Upper lobe of right lung (tissue), 1 donor: ENCODE measurements at places on chromosomes 2 and 18. TPM values are rescaled to one million over a fixed set of nuclear protein-coding genes. Genes with fewer than 3 reads are reported as not detected.

NCKAP5 gene
- total RNA-seq, result 40.8 TPM

FRZB gene
- 14.0 TPM for total RNA-seq

RAB17 gene
- 50.9 TPM for total RNA-seq

MROH2A gene
- not detected for total RNA-seq

- no peaks in the 10 kb centered on the region for H3K27me3 ChIP-seq
- peaks cover 32% of the 10 kb centered on the region for H3K4me1 ChIP-seq
- H3K4me3 ChIP-seq, result no peak overlapping the region
- no peaks in the 10 kb centered on the region for H3K36me3 ChIP-seq
- no peak overlapping the region for H3K27ac ChIP-seq
These were observed 209.2 kb upstream of the APCDD1 start for GRCh38 chr18:10245031-10245845.

- no peak overlapping the region for H3K4me3 ChIP-seq
- H3K4me1 ChIP-seq, result no peaks in the 10 kb centered on the region
- H3K27ac ChIP-seq, result no peak overlapping the region
- H3K27me3 ChIP-seq, result no peaks in the 10 kb centered on the region
- DNase-seq, result no peak
These were observed 136.5 kb downstream of the PRPF40A start for GRCh38 chr2:152580714-152581113.

GRCh38 chr2:70658476-70658875 is 104.8 kb upstream of the TGFA start:
- no peaks in the 10 kb centered on the region for H3K36me3 ChIP-seq
- no peak for DNase-seq
- H3K4me3 ChIP-seq, result no peak overlapping the region
- H3K27me3 ChIP-seq, result peaks cover 9% of the 10 kb centered on the region
- H3K27ac ChIP-seq, result no peak overlapping the region

DNA sequence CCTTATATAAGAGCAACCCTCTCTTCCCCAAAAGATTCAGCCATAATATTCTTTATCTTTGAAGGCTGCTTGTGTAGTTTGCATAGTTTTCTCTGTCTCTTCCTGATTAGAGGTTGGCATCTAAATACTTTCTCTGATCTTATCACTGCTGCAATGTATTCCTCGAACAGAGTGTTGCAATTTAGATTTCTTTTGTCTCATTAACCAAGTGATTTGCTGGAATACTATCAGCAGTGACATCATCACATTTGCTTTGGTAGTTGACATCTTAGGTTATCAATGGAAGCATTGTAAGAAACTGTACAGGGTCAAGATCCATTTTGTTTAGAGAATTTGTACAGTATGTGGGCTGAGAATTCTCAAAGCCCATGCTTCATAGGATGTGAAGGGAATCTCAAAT is 72.0 kb upstream of the NEUROD1 start:
- H3K36me3 ChIP-seq, result no peaks in the 10 kb centered on the region
- H3K27me3 ChIP-seq, result no peaks in the 10 kb centered on the region
- no peaks in the 10 kb centered on the region for H3K4me1 ChIP-seq
- DNase-seq, result no peak

DNA sequence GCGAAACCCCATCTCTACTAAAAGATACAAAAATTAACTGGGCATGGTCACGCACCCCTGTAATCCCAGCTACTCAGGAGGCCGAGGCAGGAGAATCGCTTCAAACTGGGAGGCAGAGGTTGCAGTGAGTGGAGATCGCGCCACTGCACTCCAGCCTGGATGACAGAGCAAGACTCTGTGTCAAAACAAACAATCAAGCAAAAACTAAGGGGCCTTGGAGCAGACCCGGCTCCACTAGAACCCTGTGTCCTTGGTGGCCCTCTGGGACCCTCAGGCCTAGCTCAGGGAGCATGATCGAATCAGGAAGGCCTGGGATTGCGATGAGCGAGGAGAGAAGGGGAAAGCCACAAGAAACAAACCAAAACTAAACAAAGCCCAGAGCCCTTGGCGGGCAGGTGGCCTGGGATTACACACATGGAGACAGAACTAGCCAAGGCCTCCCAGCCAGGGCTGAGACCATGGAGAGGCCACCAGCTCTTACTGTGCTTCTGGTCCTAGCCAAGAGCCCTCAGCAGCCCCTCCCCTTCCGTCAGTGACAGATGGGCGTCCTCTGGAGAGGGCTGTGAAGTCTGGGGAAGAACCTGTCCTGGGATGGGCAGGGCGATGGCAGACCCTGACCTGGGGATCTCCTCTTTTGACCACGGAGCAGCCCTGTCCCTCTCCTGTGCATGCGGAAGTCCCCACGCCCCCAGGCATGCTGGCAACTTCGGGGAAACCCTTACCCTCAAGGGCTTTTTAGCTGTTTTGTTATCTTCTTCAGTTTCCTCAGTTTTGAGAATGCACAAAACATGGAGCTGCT is 27.4 kb upstream of the CATIP start:
- peaks cover 44% of the 10 kb centered on the region for H3K4me1 ChIP-seq
- no peaks in the 10 kb centered on the region for H3K27me3 ChIP-seq
- peak; percentile 82 for DNase-seq
- H3K4me3 ChIP-seq, result no peak overlapping the region

DNA sequence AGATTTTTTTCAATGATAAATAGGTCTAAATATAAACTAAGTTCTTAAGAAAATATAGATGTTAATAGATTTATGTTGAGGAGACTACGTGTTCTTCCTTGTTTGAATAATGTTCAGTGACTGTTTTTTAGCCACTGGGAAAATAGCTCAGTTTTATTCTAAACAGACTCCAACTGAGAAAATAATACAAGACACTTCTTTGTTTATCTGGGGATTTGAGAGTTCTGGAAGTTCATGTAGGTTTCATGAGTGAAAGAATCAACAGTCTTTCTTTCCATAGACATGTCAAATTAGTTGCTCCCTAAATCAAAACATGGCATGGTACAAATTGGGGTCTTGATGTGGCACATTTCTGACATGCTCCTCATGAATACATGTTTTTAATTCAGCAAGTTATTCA is 177.7 kb downstream of the MREG start:
- no peaks in the 10 kb centered on the region for H3K27me3 ChIP-seq
- no peak for DNase-seq
- no peak overlapping the region for H3K27ac ChIP-seq

GRCh38 chr2:163187119-163187518 is 348.6 kb upstream of the KCNH7 start:
- no peak overlapping the region for H3K27ac ChIP-seq
- no peaks in the 10 kb centered on the region for H3K36me3 ChIP-seq
- no peak for DNase-seq
- no peaks in the 10 kb centered on the region for H3K4me1 ChIP-seq

GRCh38 chr2:235206980-235207579 is 255.3 kb downstream of the SH3BP4 start:
- no peaks in the 10 kb centered on the region for H3K27me3 ChIP-seq
- H3K36me3 ChIP-seq, result no peaks in the 10 kb centered on the region
- no peaks in the 10 kb centered on the region for H3K4me1 ChIP-seq

DNA sequence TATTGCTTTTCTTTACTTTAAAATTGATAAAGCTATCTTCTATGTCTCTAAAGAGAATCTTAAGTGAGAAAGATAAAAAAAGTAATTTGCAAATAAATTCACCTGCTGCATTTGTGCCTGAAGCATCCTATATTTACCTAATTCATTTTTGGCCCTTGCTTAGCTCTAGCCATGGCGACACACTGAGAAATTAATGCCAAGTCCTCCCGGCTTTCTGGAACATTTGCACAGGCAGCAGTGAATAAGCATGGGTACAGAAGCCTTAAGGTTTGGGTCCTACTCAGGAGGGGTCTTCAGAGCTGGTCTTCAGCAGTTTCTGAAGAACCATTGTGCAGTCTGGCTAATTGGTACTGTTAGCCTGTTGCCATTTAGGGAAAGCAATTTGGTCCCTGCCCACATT is 73.9 kb upstream of the ZEB2 start:
- H3K36me3 ChIP-seq, result no peaks in the 10 kb centered on the region
- no peaks in the 10 kb centered on the region for H3K27me3 ChIP-seq
- no peak for DNase-seq
- H3K27ac ChIP-seq, result no peak overlapping the region
- H3K4me3 ChIP-seq, result no peak overlapping the region

- H3K4me3 ChIP-seq, result no peak overlapping the region
- no peaks in the 10 kb centered on the region for H3K36me3 ChIP-seq
- H3K27me3 ChIP-seq, result no peaks in the 10 kb centered on the region
- no peaks in the 10 kb centered on the region for H3K4me1 ChIP-seq
- H3K27ac ChIP-seq, result no peak overlapping the region
- DNase-seq, result no peak
These were observed 302.9 kb upstream of the ERBB4 start for GRCh38 chr2:212841460-212841859.

DNA sequence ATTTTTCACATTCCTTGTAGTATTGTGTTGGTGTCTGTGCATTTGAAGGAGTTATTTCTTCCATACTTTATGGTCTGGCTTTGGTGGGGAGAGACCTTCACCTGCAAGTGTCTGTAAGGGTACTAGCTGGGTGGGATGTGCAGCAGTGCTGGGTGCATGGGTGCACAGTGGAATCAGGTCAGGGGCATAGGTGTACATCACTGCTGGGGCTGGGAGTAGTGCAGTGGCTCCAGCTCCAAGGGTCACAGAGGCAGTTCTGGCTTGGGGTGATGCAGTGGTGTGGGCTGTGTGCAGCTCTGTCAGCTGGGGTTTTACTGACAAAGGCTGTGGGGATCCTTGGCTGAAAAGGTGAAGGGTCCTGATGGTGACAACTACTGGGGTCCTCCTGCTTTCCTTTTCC is 44.8 kb downstream of the CCDC148 start:
- no peaks in the 10 kb centered on the region for H3K4me1 ChIP-seq
- DNase-seq, result no peak
- H3K36me3 ChIP-seq, result no peaks in the 10 kb centered on the region
- no peaks in the 10 kb centered on the region for H3K27me3 ChIP-seq
- H3K27ac ChIP-seq, result no peak overlapping the region

GRCh38 chr18:33837191-33837590 is 259.2 kb downstream of the ASXL3 start:
- no peaks in the 10 kb centered on the region for H3K36me3 ChIP-seq
- no peaks in the 10 kb centered on the region for H3K4me1 ChIP-seq
- DNase-seq, result no peak
- H3K4me3 ChIP-seq, result no peak overlapping the region

GRCh38 chr2:176979981-176980710 is 232.4 kb upstream of the HNRNPA3 start:
- H3K4me3 ChIP-seq, result no peak overlapping the region
- no peaks in the 10 kb centered on the region for H3K27me3 ChIP-seq
- H3K4me1 ChIP-seq, result no peaks in the 10 kb centered on the region
- H3K27ac ChIP-seq, result no peak overlapping the region
- DNase-seq, result no peak
- no peaks in the 10 kb centered on the region for H3K36me3 ChIP-seq

- H3K4me1 ChIP-seq, result no peaks in the 10 kb centered on the region
- no peaks in the 10 kb centered on the region for H3K36me3 ChIP-seq
- no peak overlapping the region for H3K4me3 ChIP-seq
- no peak for DNase-seq
These were observed 98.6 kb downstream of the NOL4 start for GRCh38 chr18:34126121-34126520.

- H3K27ac ChIP-seq, result no peak overlapping the region
- DNase-seq, result no peak
- no peaks in the 10 kb centered on the region for H3K27me3 ChIP-seq
- peaks cover 14% of the 10 kb centered on the region for H3K4me1 ChIP-seq
These were observed 72.4 kb downstream of the PRKCE start for GRCh38 chr2:45723857-45724256.

GRCh38 chr2:173858291-173858731 is 106.9 kb downstream of the SP3 start:
- H3K4me1 ChIP-seq, result no peaks in the 10 kb centered on the region
- no peak overlapping the region for H3K4me3 ChIP-seq
- H3K27ac ChIP-seq, result no peak overlapping the region
- no peaks in the 10 kb centered on the region for H3K27me3 ChIP-seq

- no peaks in the 10 kb centered on the region for H3K4me1 ChIP-seq
- H3K27ac ChIP-seq, result no peak overlapping the region
- H3K36me3 ChIP-seq, result no peaks in the 10 kb centered on the region
- no peak overlapping the region for H3K4me3 ChIP-seq
- DNase-seq, result no peak
These were observed 98.2 kb upstream of the CTNNA2 start for GRCh38 chr2:79414690-79415089.

DNA sequence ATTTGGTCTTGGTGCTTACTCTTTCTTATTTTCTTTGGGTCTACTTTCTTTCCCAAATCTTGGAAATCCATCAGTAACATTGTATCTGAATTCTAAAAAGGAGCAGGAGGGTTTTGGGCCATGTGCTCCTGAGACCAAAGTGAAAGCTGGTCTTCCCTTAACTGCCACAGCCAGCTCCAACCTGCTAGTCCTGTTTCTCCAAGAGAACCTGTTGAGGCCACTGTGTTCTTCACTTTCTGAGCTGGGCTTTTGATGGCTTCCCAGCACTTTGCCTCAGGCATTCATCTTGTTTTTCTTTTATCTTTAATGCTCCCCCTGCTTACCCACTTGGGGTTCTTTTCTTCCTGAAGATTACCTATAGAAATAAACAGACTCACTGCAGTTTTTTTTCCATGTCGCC is 53.3 kb downstream of the ARHGAP28 start:
- H3K4me1 ChIP-seq, result peaks cover 13% of the 10 kb centered on the region
- no peak overlapping the region for H3K4me3 ChIP-seq
- no peaks in the 10 kb centered on the region for H3K27me3 ChIP-seq
- no peak for DNase-seq
- H3K27ac ChIP-seq, result no peak overlapping the region

- DNase-seq, result no peak
- no peak overlapping the region for H3K27ac ChIP-seq
- no peaks in the 10 kb centered on the region for H3K36me3 ChIP-seq
- no peak overlapping the region for H3K4me3 ChIP-seq
- peaks cover 33% of the 10 kb centered on the region for H3K4me1 ChIP-seq
These were observed 65.7 kb downstream of the SPRED2 start for GRCh38 chr2:65366595-65367125.

GRCh38 chr2:177598326-177599138 is 206.0 kb downstream of the AGPS start:
- no peak overlapping the region for H3K4me3 ChIP-seq
- H3K27ac ChIP-seq, result no peak overlapping the region
- no peaks in the 10 kb centered on the region for H3K4me1 ChIP-seq

- H3K27ac ChIP-seq, result no peak overlapping the region
- DNase-seq, result no peak
- no peaks in the 10 kb centered on the region for H3K4me1 ChIP-seq
- peaks cover 36% of the 10 kb centered on the region for H3K36me3 ChIP-seq
- H3K27me3 ChIP-seq, result no peaks in the 10 kb centered on the region
- H3K4me3 ChIP-seq, result no peak overlapping the region
These were observed 160.5 kb upstream of the DAPL1 start for GRCh38 chr2:158634627-158635026.

GRCh38 chr2:58065248-58065647 is 18.6 kb downstream of the VRK2 start:
- H3K27ac ChIP-seq, result no peak overlapping the region
- no peak for DNase-seq
- H3K27me3 ChIP-seq, result no peaks in the 10 kb centered on the region
- H3K4me3 ChIP-seq, result no peak overlapping the region
- no peaks in the 10 kb centered on the region for H3K4me1 ChIP-seq
